Mesenteric fat pad (tissue), 1 donor: ENCODE measurements at places on chromosomes 11 and 22. TPM values are rescaled to one million over a fixed set of nuclear protein-coding genes. Genes with fewer than 3 reads are reported as not detected.

The ANO1 gene
- 5.7 TPM for total RNA-seq

The NRGN gene
- 4.0 TPM for total RNA-seq

The APOL5 gene
- not detected for total RNA-seq

- no peak for DNase-seq
These were observed 96.5 kb downstream of the EXT2 start for GRCh38 chr11:44192017-44192385.

- no peak for DNase-seq
These were observed 57.2 kb upstream of the ARHGAP32 start for GRCh38 chr11:129249351-129249750.

- no peak for DNase-seq
These were observed 40.5 kb downstream of the ARHGAP1 start for GRCh38 chr11:46659908-46660307.

DNA sequence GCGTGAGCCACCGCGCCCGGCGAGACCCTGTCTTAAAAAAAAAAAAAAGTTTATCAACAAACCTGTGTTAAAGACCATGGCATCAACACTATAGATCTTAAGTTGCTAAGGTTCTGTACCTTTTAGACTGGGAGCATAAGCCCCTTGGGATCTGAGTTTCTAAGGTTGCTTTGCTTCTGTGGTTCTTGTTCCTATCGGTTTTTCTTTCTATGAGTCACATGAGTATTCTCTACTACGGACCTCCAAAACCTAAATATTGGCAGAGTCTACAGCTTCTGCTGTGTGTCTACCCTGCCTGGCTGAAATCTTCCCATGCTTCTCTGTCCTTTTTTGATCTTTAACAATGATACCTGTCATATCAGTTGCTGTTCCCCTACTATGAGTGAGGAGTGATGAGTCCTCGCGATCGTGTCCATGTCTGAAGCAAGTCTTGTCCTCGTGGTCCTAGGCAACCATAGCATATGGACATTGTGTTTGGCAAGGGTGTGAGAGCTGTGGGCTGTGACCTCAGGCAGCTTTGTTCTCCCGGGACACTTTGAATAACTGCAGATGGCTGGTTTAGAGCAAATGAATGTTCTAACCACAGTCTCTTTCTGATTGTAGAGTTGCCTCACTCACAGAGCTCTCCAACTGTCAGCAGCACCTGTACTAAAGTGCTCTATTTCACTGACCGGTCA is 9.0 kb upstream of the DLAT start:
- no peak for DNase-seq

The CASP5 gene
- 0.29 TPM for total RNA-seq

The OTOG gene
- not detected for total RNA-seq

DNA sequence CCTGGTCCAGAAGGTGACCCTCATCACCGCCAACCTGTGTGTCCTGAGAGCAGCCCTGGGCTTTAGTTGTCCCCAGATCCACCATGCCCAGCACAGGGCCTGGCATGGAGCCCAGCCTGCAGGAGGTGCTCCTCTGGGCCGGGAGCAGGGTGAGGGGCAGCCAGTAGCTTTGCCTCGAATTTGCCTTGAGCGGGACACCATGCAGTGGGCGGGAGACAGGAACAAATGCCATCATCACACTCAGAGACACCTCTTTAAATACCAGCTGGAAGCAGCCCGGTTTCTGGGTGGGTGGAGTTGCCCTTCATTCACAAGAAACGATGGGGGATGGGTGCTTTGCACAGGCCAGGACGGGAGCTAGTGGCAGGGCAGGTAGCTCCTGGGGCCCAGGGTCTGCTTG is 19.3 kb downstream of the FLRT1 start:
- DNase-seq, result no peak

The ARHGAP42 gene
- total RNA-seq, result 20.7 TPM

The MFNG gene
- total RNA-seq, result 33.6 TPM

- no peak for DNase-seq
These were observed 63.8 kb upstream of the RRAS2 start for GRCh38 chr11:14422814-14423182.

GRCh38 chr11:102476812-102477211 is 24.2 kb upstream of the TMEM123 start:
- no peak for DNase-seq
